ENCODE measurements at places on chromosomes 4 and X.
A peak's percentile ranks its signal among the peaks of the same experiment; 100 is the strongest.

DNA sequence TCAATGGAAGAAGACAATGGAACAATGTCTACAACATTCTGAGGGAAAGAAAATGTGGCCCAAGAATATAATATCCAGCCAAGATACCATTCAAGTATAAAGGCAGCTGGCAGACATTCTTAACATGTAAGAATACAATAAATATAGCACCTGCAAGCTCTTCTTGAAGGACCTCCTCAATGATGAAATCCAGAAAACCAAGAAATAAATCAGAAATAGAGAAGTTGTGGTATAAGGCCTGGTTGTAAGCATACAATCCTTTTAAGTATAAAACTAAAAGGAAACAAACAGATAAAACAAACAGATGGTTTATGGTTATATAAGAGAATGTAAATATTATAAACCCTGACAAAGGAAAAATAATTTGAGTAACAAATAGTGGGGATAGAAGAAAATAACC, 33.4 kb downstream of the SYTL4 start:
- DNase-seq: no peak

DNA sequence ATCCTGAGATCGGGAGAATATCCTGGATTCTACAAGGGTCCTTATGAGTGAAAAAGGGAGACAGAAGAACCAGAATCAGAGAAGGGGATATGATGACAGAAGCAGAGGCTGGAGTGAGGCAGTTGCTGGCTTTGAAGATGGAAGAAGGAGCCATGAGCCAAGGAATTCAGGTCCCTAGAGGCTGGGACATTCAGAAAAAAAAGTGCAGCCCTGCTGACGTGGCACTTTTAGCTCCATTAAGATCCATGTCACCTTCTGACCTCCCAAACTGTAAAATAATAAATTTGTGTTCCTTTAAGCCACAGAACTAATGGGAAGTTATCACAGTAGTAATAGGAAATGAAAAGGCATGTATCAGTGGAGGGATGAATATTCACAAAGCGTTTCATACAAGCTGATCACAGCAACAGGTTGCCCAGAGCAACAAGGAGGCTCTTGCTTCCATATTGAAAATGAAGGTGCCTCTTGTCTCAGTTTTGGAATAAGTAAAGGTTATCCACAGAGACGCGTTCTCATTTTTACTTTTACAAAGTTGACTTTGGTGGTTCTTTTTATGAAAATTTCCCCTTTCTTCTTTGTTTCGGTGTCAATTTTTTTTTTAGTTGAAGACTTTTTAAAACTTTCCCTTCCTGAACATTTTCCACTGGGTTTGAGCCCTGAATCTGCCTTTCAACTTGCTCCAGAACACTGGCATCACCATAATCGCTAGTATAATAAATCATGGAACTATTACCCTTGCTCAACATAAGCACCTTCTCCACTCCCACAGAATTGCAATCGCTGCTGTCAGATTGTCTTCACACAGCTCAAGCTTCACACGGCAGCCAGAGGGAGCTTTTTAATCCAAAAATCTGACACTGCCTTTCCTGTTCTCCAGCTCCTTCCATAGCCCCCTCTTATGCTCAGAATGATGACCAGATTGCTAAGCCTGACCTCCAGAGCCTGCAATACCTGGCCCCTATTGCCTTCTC, 127.6 kb upstream of the RBPJ start:
- DNase-seq: no peak

DNA sequence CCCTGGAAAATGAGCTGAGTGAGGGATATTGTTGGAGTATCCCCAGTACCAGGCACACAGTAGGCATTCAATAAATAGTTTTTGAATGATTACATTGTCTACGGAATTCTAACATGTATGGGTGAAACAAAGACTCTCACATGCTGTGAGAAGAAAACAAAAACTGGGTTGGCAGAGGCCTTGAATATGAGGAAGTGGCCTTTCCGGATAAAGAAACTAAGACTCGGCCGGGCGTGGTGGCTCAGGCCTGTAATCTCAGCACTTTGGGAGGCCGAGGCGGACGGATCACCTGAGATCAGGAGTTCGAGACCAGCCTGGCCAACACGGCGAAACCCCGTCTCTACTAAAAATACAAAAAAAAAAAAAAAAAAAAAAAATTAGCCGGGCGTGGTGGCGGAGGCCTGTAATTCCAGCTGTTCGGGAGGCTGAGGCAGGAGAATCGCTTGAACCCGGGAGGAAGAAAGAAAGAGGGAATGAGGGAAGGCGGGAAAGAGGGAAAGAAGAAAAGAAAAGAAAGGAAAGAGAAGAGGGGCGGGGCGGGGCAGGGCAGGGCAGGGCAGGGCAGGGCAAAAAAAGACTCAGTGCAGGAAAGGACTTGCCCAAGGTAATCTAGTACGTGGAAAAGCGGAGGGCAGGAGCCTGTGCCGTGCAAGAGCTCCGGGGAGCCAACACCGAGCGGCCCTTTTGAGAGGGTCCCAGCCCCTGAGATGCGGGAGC, 689 bp upstream of the TMA16 start:
- no peak for DNase-seq

DNA sequence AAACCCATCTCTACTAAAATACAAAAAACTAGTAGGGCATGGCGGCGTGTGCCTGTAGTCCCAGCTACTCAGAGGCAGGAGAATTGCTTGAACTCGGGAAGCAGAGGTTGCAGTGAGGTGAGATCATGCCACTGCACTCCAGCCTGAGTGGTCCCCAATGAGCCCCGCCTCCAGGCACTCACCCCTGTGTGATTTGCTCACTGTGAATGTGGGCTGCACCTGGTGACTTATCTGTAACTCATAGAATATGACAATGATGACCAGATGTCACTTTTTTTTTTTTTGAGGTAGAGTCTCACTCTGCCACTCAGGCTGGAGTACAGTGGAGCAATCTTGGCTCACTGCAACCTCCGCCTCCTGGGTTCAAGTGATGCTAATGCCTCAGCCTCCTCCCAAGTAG, 49.0 kb upstream of the HOPX start:
- DNase-seq: no peak

- peak; percentile 44 for DNase-seq
These were observed 65.5 kb downstream of the FHDC1 start for GRCh38 chr4:153001626-153002025.

- DNase-seq: no peak
These were observed 77.5 kb downstream of the CRLF2 start for GRCh38 chrX:1134976-1135375.

GRCh38 chr4:126937342-126937741, 695.4 kb upstream of the INTU start:
- DNase-seq: no peak

DNA sequence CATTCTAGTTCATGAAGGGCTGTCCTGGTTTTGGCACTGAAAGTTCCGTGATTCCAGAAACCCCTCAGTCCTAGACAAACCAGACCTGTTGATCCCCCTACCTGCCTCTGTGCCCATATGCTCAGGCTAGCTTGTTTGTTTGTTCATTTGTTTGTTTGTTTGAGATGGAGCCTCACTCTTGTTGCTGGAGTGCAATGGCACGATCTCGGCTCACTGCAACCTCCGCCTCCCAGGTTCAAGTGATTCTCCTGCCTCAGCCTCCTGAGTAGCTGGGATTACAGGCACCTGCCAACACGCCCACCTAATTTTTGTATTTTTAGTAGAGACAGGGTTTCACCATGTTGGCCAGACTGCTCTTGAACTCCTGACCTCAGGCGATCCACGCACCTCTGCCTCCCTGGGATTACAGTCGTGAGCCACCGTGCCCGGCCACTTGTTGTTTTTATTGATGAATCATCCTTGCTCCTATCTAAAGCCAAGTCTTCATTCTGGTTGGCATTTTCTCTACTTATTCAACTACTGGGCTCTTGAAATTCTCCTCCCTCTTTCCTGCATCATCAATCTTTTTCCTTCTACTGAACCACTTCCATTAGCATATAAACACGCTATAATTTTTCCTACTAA, 86.3 kb upstream of the BMP2K start:
- peak; percentile 5 for DNase-seq

GRCh38 chr4:104519588-104519987, 24.9 kb upstream of the CXXC4 start:
- DNase-seq: no peak

DNA sequence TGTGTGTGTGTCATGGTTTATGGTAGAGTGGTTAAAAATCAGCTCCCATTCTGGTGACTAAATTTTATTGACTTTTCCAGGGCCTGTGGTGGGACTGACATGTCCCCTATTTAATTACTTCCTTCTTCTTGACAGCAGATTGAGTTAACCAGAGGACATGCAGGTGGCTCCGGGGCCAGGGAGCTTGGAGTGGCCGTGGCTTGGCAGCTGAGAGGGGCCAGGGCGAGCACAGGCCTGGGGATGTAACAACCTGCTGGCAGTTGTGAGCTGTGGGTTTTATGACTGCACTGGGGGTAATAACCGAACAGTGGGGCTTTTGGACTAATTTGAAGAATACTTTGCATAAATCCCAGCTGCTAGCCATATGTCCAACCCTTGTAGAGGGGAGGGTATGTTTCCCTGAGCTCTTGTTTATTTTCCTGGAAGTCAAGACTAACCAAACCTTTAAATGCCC, 186.0 kb downstream of the MID1IP1 start:
- DNase-seq: no peak

- DNase-seq: peak; percentile 27
These were observed 148.2 kb upstream of the RPS6KA3 start for GRCh38 chrX:20414762-20415445.

GRCh38 chrX:118631586-118631985, 95.8 kb upstream of the IL13RA1 start:
- no peak for DNase-seq

DNA sequence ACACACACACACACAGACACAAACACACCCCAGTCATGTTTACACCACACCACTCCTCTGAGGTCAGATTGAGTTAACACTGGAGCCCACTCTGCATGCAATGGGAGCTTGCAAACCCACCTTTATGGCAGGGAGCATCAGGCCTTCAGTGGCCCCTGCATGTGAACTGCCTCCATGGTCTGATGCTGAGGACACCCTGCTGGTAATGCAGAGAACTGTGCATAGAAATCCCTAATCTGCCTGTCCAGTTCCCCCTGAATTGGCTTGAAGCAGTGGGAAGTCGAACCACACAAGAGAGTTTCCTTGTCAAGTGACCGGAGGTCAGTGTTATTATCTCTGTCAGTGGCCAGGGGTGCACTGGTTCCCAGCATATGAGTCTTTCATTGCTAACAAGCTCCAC, 59.8 kb downstream of the ANOS1 start:
- no peak for DNase-seq

- DNase-seq: no peak
These were observed 23.4 kb downstream of the ZFYVE28 start for GRCh38 chr4:2395038-2395437.

- no peak for DNase-seq
These were observed 72.4 kb downstream of the YIPF6 start for GRCh38 chrX:68571292-68571609.

- peak; percentile 21 for DNase-seq
These were observed 498 bp downstream of the RBMX start for GRCh38 chrX:136880003-136880451.

DNA sequence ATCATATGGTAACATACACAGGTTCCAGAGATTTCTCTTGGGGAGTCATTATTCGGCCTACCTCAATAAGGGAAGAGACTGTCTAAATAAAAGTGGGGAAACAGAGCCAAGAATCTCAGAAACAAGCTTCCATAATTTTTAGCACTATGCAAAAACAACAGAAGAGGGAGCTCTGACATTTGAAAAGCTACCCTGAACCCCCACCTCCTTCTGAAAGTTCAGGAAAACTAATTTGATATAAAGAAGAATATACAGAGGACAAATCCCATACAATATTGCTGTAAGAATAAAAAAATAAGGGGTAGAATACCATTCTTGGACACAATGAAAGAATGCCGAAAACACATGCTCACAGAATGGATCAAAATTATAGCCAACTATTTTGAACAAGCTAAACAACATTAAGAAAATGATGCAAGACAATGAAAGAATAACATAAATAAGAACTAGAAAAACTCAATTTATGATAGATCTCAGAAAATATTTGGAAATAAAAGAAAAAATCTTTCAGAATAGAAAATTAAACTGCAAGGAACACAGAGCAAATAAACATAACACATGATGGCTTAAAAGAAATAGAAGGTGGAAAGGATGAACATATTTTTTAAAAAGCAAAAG, 14.4 kb upstream of the ZNF41 start:
- DNase-seq: no peak

- DNase-seq: no peak
These were observed 482.0 kb downstream of the SMARCA1 start for GRCh38 chrX:129041319-129041718.

DNA sequence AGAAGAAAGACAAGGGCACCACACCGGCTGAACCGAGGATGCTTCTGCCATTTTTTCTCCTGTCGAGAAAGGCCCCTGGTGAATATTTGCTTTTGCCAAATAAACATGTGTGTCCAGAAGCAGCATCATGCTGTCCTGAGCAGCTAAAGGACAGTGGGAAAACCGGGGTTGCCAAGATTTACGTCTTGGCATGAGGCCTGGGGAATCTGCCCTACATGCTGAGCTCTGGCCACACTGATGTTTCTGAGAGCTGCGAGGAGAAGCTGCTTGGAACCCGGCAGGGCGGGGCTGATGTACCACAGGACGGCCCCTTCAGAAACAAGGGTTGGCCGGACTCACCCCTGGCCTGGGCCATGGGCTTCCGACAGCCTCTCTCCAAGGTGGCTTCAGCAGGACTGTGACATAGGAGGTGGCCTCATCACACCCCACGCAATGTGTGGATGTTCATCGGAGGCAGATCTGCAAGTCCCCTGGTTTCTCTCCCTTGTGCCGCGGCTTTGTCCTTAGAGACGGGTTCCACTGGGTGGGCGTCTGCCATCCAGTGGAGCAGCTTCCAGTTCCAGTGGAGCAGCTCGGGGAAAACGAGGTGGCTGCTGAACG, 42.2 kb upstream of the SORCS2 start:
- no peak for DNase-seq

GRCh38 chr4:2914256-2915126, 48.7 kb downstream of the NOP14 start:
- DNase-seq: no peak

DNA sequence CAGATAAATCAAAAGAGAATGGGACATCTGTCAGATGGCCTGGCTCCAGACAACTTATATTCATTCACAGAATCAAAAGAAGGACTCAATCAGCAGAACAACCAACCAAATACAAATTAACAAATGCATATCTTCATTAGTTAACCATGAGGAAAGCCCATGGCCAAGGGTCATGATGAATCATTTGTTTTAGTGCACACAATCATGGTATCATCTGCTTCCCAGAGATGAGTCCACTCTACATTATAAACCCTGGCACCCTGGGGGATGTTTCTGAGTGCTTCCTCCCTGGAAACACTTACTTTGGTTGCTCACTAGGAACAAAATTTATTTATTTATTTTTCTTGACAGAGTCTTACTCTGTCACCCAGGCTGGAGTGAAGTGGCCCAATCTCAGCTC, 453.3 kb upstream of the HS3ST1 start:
- no peak for DNase-seq
